Suprapubic skin (tissue), 4 donors: ENCODE measurements at places on chromosomes 3 and 15.

DNA sequence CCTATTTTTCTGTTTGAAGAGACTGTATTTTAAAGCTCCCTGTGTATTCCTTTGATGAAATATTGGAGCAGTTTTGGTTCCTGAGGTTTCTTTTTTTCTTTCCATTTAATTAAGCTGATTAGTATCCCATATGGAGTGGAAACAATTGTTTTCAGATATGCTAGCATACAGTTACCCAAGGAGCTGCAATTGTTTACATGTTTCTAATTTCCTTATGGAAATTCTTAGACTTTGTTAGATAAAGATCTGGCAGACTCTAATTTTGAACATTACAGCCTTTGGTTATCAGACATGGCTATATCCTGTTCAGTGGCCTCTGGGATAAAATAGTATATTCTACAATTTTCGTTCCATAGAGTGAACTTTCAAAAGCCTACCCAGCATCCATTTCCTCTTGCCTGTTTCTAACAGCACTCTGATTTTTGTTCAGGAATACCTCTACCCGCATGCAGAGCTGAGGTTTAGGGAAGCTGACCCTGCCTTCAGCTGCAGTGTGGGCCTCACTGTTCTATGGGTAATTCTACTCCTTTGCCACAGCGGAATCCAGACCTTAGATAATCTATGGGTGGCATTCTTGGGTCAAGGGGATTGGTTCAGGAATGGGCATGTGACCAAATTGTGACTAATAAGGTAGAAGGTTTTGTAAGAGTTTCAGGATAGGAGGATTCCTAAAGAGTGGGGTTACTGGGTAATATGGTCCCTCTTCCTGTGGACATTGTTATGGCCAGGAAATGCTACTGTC lies 161.1 kb upstream of the ANKRD28 start:
- DNase-seq = no peak

DNA sequence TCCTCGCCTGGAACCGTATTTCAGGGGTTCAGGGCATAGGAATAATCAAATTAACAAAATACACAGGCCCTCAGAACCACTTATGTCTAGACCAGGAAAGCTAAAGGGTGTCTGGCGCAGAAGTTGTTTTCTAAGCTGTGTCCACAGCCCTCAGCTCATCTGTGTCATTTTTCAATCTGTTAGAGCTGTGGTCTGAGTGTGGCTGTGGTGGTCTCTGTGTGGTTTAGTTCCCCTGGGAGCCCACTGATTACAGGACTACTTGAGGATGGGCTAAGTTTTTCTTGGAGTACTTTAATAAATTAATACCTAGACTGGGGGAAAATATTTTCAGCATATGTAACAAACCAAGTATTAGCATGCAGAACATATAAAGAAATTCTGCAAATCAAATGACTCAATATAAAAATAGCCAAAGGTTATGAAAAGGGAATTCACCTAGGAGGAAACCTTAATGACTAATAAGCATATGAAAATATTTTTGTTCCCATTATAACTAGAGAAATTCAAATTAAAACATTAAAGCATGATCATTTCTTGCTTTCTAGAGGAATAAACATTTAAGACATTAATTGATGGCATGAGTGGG lies 186.3 kb downstream of the SATB1 start:
- no peak for DNase-seq

DNA sequence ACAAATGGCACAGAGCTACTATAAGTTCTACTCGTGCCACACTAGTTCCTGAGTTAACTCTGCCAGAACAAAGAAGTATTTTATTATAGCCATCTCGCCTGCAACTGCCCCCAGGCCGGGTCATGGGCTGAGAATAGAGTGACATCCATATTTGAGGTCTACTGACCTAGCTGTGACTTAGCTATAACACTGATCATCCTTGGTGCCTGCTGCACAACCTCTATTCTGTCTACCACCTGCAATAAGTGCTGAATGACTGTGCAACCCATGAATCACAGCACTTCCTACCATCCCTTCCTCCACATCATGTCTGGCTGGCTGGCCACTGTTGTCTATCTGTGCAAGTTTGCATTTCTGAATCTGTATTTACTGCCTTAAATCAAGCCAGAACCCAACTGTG lies 506.5 kb upstream of the TBL1XR1 start:
- no peak for DNase-seq

- no peak for DNase-seq
These were observed 118.8 kb downstream of the ECT2 start for GRCh38 chr3:172869368-172869771.

DNA sequence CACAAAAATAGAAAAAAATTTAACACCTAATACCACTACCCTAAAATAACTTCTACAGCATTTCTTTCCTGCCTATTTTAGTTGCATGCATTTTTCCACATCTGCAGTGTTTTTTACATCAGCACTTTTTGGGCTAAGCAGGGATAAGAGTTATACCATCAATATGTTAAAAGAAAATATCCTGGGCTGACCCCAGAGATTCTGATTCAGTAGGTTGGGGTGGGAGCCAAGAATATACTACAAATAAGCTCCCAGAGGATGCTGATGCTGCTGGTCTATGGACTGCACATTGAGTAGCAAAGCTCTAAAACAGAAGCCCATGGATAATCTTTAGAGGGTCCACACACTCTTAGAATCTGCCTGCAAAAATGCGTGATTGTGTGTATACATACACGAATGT lies 14.8 kb downstream of the FYCO1 start:
- DNase-seq = no peak

DNA sequence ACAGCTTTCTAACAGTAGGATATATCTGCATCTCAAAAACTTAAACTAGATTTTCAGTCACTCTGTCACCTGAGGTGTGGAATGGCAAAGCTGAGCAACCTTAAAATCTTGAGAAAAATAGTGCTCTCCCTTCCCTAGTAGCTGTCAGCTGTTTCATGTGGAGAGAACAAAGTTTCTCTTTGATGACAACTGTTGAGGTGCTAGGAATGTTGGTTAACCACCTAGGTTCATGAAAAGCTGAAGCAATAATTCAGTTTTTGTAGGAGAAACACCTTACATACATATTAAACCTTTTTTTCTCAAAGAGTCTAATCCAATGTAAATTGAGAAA lies 40.8 kb downstream of the TCF12 start:
- DNase-seq = no peak

DNA sequence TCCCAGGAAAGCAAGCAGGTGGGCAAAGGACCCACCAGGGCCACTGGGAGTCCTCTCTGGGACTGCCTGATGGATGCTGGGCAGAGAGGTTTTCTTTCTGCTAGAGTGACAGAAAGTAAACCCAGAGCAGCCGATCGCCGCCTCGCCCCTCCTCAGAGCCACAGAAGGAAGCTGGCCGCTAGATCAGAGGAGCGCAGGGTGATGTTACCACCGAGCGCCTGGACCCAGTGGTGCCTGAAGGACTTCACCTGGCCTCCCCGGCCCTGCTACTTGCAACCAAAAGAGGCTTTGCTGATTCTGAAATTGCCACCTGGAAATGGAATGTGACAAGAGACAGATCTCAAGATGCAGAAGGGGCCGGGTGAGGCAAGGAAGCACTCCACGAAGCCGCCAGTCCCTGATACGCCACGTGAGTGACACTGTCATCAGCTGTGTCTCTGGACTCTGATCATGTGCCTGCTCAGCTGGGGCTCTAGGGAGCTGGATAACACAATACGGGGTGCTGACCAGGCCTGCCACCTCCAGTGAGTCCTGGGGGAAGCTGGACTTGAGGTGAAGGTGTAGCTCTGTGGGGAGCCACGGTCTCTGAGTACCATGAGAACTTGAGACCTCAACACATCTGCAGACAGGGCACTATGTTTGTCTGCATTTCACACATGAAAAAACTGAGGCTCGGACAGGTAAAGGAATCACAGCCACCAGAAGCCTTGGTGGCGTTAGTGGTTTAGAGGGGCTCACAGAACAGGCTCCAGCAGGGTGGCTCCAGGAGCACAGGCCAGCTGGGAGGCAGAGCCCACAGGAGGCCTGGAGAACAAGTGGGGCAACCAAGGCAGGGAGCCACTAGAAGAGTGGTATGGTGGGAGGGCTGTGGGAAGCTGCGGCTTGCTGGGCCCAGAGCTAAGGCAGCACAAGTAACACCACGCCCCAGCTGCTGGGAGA lies 137.9 kb upstream of the PRR20G start:
- peak; percentile 68 for DNase-seq

- DNase-seq = peak; percentile 75
These were observed 965 bp downstream of the FLNB start for GRCh38 chr3:58009026-58009748.

DNA sequence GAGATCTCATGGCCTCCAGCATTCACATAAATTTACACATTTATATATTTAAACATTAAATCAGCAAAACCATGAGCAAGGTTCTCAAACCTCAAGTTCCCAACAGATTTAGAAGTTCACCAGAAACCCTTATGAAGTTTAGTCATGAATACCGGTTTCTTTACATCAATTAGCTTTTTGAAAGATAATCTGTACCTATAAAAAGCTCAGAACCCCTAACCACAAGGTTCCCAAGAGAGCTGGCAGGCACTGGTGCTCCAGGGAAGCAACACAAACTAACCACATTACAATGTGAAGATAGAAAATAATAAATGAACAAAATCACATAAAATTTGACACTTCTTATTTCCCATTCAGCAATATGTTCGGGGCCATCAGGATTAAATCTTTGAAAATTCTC lies 150.9 kb downstream of the FBN1 start:
- no peak for DNase-seq

GRCh38 chr3:35635926-35636683 lies 3.2 kb upstream of the ARPP21 start:
- no peak for DNase-seq

GRCh38 chr3:16513141-16514020 lies at the start of gene RFTN1:
Gene RFTN1, minus strand, starts transcription at chr3:16513699. Its CDS starts 19,830 bp downstream, at chr3:16493869.
- DNase-seq = peak; percentile 86
